Dorsolateral prefrontal cortex (tissue), 122 donors: ENCODE measurements at places on chromosomes 4 and X. TPM values are rescaled to one million over a fixed set of nuclear protein-coding genes. Genes with fewer than 3 reads are reported as not detected.

DNA sequence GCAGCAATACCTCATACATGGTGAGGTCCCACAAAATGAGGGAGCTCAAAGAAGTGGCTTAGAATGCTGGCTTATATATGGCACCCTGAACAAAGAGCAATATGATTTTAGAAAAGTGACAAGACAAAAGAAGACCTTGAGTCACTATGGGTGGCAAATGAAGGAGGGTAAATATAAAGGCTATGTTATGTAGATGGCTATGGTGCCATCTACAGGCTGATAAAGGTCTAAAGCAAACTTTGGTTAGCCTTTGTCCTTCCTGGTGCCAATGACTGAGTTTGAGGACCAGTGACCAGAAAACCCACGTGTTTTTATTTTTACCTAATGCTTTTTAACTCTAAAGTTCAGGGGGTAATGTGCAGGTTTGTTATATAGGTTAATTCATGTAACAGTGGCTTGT, 151.8 kb downstream of the CCNG2 start:
- no peak for DNase-seq

DNA sequence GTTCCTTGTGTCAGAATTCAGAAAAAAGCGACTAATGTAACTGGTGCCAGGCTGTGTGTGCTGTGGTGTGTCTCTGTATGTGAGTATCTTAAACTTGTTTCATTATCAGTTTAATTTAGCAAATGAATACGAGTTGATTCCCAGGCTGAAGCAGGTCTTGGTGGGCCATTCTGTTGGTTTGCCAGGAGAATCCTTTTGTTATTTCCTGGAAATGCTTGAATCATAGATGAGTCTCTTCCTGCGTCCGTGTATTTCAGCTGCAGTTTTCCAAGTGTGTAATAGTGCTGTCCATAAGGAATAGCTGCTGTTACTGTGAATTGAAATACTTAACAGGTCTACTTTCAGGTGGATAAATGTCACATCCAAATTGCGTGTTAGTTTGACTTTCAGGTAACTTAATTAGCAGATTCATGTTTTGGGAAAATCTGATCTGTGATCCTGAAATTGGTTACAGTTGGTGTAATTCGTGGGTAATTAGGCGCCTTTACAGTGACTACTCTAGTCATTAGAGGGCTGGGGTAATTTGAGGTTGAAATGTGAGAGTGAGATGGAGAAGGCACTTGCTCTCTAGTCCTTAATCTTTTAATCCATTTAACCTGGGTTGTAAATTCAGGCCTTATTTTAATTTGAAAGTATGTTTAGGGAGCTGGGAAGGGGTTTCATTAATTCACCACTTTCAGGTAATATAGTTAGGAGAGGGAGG, 23.8 kb downstream of the TMEM131L start:
- no peak for DNase-seq

Gene GAGE2A
- not detected for total RNA-seq

DNA sequence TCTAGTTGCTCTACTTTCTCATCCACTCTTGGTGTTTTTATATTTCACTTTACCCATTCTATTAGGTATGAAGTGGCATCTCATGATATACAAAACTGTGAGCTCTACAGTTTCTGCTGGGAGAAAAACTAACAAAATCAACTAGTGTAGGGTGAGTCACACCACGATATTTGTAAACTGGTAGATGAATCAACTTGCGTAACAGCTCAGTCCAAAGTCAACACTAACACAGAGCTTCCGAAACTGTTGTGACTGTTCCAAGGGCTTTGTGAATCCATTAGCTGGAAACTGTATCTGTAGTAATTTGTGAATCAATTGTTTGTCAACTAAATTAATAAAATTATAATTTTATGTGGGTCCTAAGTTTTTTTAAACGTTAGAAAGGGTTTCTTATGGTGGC, 119.8 kb upstream of the TSPAN5 start:
- no peak for DNase-seq

GRCh38 chr4:169369634-169370033, 98.9 kb upstream of the SH3RF1 start:
- no peak for DNase-seq

GRCh38 chr4:87974856-87975462, 555 bp upstream of the SPP1 start:
- DNase-seq: no peak

Gene PHEX
- total RNA-seq: 0.85 TPM

Gene ZRSR2
- total RNA-seq: 11.9 TPM

- DNase-seq: no peak
Measured at GRCh38 chr4:8238515-8239053, 31.0 kb upstream of the HTRA3 start.

- no peak for DNase-seq
Measured at GRCh38 chr4:37475087-37475486, 211.1 kb downstream of the RELL1 start.

DNA sequence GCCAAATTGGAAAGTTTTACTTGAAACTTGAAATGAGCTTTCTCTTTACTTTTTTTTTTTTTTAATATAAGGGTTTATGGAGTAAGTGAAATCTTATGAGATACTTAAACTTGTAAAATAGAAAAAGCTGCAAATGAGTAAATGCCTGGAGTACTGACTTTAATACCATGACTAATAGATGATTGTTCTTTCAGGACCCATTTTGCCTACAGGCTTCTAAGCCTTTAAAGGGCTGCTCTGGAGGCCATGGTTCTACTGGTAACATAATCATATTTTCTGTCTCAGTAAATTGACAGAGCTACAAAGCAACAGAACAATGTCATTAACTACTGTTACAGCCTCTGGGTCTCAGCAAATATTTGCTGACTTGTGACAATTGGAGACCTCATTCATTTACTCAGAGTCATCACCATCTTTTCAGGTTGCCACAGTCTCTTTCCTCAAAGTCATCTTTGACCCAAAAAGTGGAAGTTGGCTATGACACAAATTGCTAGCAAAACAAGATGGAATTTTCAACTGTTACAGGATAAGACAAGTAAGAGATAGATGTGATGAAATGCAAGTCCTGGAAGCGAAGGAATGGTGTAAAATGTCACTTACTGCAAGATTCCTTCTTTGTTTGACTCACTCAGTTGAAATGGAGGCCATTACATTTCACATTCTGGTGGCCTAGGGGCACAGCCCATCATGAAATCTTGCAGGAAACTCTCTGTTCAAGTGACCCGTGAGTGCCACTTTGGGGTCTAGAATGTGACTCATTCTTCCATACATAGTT, 132.7 kb downstream of the BTC start:
- no peak for DNase-seq

Gene NAP1L2
- total RNA-seq: 128 TPM

DNA sequence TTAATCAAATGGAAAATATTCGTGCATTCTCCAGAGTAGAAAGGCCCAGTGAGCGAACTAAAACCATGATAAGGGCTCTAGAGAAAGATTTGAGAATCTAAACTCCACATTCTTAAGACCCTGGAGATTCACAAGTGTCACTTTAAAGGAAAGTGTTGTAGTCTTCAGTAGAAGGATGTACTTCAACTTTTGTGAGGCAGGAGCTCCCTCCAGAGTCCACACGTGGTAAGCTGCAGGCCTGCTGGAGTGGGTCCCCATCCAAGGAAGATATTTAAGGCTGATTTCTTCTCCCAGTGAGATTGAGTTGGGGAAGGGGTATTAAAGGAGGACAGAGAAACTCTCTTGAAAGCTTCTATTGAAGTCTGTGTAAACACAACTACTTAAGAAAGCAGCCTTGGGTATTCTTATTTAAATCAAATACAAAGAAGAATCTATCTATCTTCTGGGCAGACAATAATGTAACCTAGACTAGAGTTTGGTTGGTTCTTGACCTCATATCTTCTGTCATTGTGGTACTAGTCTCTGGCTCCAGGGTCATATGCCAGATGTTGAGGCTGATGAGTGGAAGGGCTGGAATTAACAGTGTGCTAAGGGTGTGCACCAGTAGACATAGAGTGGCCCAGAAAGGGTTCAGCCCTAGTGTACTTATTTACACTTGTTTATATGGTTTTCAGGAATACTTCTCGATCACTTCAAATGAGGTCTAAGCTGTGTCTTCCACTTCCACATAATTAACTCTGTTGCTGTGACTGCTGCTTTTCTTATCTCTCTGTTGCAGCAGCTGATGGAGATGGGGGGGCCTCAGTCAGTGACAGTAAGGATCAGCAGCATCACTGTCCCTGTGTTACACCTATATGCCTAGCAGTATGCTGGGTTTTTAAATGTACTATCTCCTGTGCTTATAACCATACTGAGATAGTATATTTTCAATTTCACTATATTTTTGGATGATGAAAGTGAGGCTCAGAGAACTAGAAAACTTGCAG, 76.1 kb downstream of the HMGB2 start:
- DNase-seq: peak; percentile 75

Gene ATP2B3
- total RNA-seq: 37.2 TPM

Gene NLRP2B
- total RNA-seq: 0.92 TPM

DNA sequence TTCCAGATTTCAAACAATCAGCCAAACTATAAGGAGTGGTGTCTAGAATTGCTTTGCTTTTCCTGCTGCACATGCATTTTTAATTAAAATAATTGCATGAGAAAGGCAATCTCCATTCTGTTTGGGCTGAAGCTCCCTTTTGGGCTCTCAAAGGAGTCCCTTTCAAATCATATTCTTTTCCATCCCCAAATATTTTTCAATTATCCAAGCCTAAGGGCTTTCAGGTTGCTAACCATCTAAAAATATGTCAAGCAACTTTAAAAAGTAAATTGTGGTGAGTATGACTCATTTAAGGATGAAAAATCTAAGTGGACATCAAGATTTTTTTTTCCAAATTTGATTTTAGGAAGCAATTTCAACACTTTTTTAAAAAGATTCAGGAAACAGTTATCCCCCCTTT, 28.4 kb downstream of the PIR start:
- DNase-seq: no peak

DNA sequence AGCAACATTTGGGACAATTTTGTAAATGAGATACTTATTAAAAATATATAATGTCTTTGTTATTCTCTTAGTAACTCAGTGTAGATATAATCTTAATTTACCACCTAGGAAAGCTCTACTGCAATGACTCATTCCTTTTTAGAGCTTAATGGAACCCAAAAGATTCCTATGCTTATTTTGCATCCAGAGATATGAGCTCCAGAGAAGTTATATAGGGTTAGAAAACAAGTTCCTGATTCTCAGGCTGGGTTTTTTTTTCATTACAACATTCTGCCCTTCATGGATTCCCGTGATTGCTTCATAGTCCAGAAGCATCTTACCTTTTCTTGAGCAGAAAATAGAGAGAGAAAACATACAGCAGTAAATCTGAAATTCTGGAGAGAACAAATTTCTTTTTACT, 57.9 kb upstream of the CXCL8 start:
- DNase-seq: no peak

DNA sequence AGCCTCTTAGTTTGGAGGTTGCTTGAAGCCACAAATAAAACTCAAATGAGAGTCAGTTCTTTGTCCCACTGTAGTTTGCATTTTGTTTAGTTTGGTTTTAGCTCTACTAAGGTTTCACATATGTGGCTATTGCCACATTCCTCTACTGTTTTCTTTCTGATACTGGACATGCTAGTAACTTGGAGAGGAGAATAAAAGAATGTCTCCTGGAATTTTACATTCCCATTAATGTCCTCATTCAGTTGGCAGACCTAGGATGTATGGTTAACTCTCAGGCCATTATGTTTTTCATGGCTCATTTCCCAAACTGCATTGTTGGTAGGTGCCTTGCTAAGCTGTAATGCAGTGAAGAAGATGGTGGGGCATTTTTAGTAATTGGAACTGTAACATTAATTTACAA, 29.9 kb downstream of the UPRT start:
- DNase-seq: no peak

Gene TMEM187
- total RNA-seq: 3.8 TPM

- DNase-seq: no peak
Measured at GRCh38 chrX:11664211-11665167, 1.2 kb downstream of the ARHGAP6 start.

Gene CITED1
- 8.8 TPM for total RNA-seq
